ENCODE measurements at places on chromosomes 13 and 19. TPM values are rescaled to one million over a fixed set of nuclear protein-coding genes. Genes with fewer than 3 reads are reported as not detected.

Gene APBA3
- polyA plus RNA-seq: 27.3 TPM

Gene C2CD4C
- polyA plus RNA-seq: not detected

Gene PBX4
- polyA plus RNA-seq: 4.1 TPM

Gene PSG3
- not detected for polyA plus RNA-seq
